ENCODE measurements at places on chromosomes 3 and 15.

- DNase-seq = no peak
These were observed 6.2 kb upstream of the GNAT1 start for GRCh38 chr3:50185230-50185629.

GRCh38 chr15:72189250-72189902 is 8.2 kb downstream of the GRAMD2A start:
- no peak for DNase-seq

GRCh38 chr3:46715507-46716175 is 2.0 kb downstream of the PRSS50 start:
- DNase-seq = no peak

- DNase-seq = no peak
These were observed 24.6 kb upstream of the SH3GL3 start for GRCh38 chr15:83422541-83422940.

DNA sequence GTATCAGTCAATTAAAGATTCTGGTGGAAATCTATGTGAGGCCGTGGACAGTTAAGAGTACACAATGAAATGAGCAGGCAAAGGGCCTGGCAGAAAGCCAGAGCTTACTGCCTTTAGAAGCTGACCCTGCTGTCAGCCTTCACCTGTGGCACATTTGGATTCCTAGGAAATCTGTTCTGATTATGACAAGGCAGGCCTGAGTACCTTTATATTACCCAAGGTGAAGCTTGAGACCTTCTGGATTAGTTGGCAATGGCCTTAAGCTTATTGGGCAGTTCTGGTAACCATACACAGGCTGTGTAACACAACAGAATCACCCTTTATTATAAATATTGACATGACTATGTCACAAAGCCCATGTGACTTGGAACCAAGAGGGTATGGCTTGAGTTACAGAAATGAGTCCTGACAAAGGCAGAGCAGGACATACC is 43.2 kb downstream of the NBEAL2 start:
- DNase-seq = no peak

GRCh38 chr3:50516440-50516871 is 13.0 kb upstream of the CACNA2D2 start:
- DNase-seq = no peak

DNA sequence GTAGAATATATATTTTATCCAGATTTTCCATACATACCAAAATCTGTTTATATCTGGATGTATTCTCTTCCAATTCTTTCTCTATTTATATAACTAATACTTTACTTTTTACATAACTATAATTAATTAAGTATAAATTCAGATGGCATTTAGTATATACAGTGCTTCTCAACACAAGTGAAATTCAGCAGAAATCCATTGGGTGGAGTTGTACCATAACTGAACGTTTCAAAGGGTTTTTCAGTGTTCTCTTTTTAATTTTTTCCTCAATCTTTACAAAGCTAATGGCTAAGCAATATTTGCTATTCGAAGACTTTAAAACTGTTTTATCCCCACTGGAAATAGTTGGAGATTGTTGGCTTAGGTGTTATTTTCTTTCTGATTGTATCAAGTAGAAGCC is 13.9 kb upstream of the ZBBX start:
- no peak for DNase-seq

DNA sequence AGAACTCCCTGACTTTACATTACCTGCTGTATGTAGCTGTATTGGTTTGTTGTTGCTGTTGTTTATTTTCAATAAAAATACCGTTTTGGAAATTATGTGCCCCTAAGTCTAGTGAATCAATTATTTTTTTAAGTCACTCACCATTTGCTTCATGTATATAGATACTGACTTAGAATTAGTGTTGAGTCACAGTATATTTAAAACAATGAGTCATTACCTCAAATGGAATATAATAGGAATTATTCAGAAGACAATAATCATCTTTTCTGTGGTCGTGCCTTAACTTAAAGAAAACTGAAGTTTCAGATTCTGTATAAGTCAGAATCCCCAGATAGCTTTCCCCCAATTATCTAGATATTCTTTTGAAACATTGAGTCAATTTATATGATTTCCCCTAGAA is 21.0 kb upstream of the ALDH1A2 start:
- no peak for DNase-seq

GRCh38 chr3:13654330-13655060 is 105.6 kb downstream of the FBLN2 start:
- DNase-seq = no peak

- DNase-seq = no peak
These were observed 177.6 kb downstream of the MEGF11 start for GRCh38 chr15:66075947-66076346.

DNA sequence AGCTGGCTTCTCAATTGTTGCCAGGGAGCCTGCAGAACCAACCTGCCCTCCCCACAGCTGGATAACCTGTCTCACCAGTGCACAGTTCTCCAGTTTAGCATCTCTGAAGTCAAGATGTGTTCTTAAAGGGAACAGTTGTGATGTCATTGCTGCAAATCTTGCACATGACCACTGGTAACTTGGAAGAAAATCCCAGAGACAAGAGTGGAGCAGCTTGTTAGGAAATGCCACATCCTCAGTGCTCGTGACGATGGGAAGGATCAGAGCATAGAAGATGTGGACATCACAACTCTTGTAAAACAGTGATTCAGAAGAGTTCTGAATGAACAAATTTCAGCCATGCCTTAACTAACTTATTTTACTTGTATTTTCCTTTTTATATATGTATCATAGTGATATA is 36.1 kb upstream of the LIMD1 start:
- DNase-seq = no peak

- no peak for DNase-seq
These were observed 10.2 kb downstream of the SLCO3A1 start for GRCh38 chr15:91863621-91864255.

DNA sequence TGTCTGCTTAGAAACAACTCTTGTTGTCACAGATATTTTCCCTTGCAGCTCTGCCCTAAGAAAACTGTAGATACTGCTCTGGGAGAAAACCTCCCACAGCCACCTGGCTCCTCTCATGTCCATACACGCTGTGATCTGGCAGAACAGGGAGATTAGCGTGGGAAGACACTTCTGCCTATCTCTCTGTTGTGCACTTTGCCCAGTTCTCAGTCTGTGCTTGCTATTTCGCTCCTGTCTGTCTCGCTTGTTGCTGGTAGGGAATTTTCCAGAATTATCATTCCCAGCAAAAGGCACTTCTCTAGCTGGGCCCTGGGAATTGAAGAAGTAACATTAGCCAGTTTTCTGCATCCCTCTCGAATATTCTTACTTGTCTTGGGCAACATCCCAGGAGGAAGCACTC is 8.1 kb upstream of the GATM start:
- DNase-seq = peak; percentile 30

DNA sequence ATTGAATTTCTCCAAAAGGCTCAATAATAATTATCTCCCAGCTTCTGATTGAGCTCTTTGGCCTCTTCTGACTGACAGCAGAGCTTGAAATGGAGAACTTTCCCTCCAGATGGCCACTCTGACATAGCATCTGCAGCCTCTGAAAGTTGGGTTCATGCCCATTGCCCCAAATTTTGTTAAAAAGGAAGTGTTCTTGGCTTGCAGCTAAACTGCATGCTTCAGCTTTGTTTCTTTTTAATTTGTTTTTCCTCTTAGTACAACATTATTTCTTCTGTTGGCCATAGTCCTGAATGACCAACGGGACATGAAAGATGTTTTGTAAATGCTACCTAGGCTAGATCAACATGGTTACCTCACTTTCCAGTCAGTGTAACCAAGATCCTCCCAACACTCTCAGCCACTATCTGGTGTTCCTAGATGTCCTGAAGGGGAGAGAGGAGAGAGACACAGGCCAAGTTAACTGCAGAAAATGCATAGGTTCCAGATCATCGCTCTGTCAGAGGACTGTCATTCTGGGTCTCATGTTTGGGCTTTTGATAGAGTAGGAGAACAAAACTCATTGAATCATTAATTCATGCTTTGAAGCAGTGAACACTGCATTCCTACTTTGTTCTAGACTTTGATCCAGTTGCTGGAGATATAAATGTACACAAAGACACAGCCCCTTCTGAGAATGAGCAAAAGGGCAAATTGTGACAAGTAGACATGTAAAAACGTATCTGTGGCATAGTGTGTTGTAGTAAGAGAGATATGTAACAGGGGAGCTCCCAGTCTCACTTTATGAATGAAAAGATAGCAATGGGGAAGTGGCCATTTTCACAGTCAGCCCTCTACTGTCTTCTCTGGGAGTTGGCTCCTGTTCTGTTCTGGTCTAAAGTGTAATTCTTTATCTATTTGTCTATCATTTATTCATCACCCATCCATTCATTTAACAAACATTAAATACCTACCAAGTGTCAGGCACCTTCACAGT is 156.2 kb downstream of the ZNF621 start:
- DNase-seq = no peak

- no peak for DNase-seq
These were observed 178.2 kb upstream of the GOLIM4 start for GRCh38 chr3:168273917-168274316.

GRCh38 chr15:87764461-87765240 is 491.9 kb downstream of the NTRK3 start:
- DNase-seq = no peak

- no peak for DNase-seq
These were observed 809 bp downstream of the CRTAP start for GRCh38 chr3:33114622-33115023.
